CD4-positive, alpha-beta T cell (primary cell): ENCODE measurements at places on chromosomes 1 and 21. TPM values are rescaled to one million over a fixed set of nuclear protein-coding genes. Genes with fewer than 3 reads are reported as not detected.
A peak's percentile ranks its signal among the peaks of the same experiment; 100 is the strongest.

GRCh38 chr1:178544531-178544930, 31.6 kb downstream of the TEX35 start:
- no peak for DNase-seq

- DNase-seq: no peak
These were observed 10.8 kb upstream of the PALMD start for GRCh38 chr1:99634971-99635624.

The C1QTNF12 gene
- total RNA-seq: 3.4 TPM

- DNase-seq: peak; percentile 45
These were observed 4.1 kb downstream of the AXDND1 start for GRCh38 chr1:179369751-179370341.

GRCh38 chr1:94259635-94260289, 22.4 kb upstream of the ARHGAP29 start:
- no peak for DNase-seq

DNA sequence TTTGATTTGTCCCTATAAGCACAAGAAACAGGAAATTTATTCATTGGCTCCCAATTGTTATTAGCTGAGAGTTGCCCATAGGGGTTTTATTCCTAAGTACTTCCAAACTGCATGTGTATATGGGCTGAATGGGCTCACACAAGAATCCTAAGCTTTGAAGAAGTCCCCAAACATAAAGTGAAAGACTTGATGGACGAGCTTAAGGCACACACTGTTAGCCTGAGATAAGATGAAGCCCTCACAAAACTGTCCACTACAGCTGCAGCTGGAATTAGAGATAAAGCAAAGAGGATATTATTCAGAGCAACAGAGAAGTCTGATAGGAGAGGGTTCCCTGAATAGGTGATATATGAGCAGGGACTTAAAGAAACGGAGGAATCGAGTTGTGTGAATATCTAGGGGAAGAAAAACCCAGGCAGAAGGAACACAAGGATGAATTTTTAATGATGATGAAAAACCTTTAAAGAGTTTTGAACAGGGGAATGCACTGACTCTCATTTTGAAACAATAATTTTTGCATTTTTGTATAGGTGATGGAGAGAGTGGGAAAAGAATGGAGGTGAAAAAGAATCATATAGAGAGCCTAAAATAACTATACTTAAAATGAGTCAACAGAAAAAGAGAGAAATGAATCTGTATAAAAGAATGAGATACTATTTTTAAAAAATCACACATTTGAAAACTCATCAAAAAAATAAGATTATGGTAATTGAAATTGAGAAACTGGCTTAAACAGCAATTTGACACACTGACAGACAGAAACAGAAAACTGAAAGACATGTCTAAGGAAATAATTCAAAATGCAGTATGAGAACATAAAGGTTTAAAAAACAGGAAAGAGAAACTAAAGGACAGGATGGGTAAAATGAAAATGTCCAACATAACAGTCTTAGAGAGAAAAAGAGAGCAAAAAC, 133.6 kb upstream of the POGK start:
- DNase-seq: no peak

- DNase-seq: no peak
These were observed 211.1 kb downstream of the DUSP10 start for GRCh38 chr1:221530791-221531190.

DNA sequence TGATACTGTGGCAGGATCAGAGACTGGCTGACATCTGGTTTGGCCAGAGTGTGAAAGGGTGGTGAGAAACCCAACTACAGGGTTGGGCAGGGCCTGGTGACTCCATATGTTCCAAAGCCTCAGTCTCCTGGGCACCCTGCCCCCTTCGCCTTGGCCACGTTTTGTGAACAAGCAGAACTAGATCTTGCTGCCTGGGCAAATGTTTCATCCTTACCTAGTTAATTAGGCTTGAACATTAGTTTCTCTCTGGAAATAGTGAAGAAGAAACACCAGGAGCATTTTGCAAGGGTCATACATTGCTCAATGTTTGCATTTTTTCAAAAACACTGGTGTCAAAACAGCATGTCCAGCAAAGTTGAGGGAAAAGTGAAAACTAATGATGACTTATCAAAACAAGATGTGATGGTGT, 60.5 kb downstream of the MAP3K7CL start:
- DNase-seq: no peak

The RGS18 gene
- total RNA-seq: 0.95 TPM

The TRNP1 gene
- 0.20 TPM for total RNA-seq
